Right lung (tissue), 10 donors: ENCODE measurements at places on chromosomes 2 and 18. TPM values are rescaled to one million over a fixed set of nuclear protein-coding genes. Genes with fewer than 3 reads are reported as not detected.

- no peak for DNase-seq
Measured at GRCh38 chr2:82652117-82652516, 1807.0 kb downstream of the SUCLG1 start.

GRCh38 chr2:1787755-1788477, 43.6 kb upstream of the PXDN start:
- no peak for DNase-seq

- DNase-seq = no peak
Measured at GRCh38 chr18:32328379-32328778, 138.5 kb downstream of the MEP1B start.

DNA sequence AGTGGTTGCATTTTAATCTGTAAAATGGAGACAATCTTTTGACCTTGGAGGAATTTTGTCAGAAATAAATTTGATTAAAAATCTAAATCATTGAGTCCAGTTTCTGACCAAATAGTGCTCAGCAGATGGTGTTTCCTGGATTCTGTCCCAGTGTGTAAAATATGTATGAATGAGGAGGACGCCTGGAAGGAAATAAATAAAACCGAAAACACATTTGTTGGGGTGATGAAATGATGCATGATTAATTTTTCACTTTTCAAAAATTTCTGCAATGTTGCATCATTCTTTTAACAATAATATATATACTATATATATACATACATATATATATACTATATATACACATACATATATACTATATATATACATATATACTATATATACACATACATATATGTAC, 261.1 kb upstream of the TRIB2 start:
- no peak for DNase-seq

GRCh38 chr2:66930339-66931220, 466.6 kb upstream of the ETAA1 start:
- no peak for DNase-seq

GRCh38 chr2:216564611-216565010, 66.0 kb downstream of the RPL37A start:
- DNase-seq = no peak

GRCh38 chr2:124112966-124113365, 87.9 kb downstream of the CNTNAP5 start:
- no peak for DNase-seq

The FBLN7 gene
- polyA plus RNA-seq = 15.1 TPM

The DTYMK gene
- 46.0 TPM for polyA plus RNA-seq

The TIGD1 gene
- polyA plus RNA-seq = 12.8 TPM

The AGXT gene
- 0.23 TPM for polyA plus RNA-seq

- no peak for DNase-seq
Measured at GRCh38 chr2:23609254-23609653, 224.3 kb downstream of the KLHL29 start.

DNA sequence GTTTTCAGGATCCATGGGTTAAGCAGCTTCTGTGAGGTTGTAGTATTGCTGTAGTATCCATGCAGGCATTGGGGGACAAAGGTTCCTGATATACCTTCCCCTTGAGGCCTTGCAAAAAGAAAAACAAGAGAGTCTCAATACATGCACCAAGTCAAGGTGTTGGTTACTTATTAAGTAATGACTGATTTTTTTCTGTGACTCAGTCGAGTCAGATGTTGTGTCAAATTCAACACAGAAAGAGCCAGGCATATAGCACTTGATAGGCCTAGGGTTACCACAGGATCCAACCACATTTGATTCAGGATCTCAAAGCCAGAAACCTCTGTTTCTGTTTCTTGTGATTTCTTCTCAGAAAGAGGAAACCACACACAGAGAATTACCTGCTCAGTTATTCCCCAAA, 24.9 kb upstream of the CD8A start:
- no peak for DNase-seq

DNA sequence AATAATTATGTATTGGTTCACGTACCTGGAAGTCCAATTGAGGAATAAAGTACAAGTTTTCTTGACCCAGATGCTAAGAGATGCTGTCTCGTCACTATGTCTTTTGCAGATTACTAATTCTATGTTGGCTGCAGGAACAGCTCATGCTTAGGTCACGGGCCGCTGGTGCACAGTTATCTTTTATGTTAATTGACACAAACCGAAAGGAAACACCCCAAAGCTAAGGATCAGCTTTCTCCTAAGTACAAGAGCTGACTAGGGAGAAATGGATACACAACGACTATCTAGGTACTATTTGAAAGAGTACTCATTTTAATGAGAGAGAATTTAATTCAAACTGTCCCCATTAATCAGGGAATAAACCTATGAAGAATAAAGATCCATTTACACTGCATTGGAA, 217.7 kb upstream of the SLC35G4 start:
- DNase-seq = no peak

The ZNF521 gene
- polyA plus RNA-seq = 56.8 TPM

The CIB4 gene
- polyA plus RNA-seq = 0.83 TPM

The FOXD4L1 gene
- 0.13 TPM for polyA plus RNA-seq

DNA sequence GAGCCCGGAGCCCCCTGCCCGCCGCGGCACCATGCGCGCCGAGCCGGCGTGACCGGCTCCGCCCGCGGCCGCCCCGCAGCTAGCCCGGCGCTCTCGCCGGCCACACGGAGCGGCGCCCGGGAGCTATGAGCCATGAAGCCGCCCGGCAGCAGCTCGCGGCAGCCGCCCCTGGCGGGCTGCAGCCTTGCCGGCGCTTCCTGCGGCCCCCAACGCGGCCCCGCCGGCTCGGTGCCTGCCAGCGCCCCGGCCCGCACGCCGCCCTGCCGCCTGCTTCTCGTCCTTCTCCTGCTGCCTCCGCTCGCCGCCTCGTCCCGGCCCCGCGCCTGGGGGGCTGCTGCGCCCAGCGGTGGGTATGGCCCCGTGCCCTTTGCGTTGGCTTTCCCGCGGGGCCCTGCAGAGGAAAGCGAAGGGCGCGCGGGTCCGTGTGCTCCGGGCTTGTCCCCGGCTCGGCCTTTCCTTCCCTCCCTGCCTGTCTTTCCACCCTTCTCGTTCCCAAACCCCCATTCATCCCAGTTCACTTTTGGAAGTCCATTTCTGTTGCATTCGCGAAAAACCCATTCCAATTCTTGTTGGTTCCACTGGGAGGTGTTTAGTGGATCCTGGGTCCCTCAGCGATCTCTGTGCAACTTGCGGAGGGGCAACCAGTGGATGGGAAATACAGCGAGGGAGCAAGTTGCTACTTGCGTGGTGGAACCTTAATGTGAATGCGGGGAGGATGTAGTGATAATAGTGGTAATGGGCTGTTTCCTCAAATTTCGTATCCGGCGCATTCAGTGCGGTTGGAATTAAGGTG, 599 bp downstream of the ADAM23 start:
- peak; percentile 33 for DNase-seq

The IL37 gene
- polyA plus RNA-seq = 0.65 TPM

GRCh38 chr2:19873014-19873413, 28.8 kb downstream of the TTC32 start:
- DNase-seq = no peak

DNA sequence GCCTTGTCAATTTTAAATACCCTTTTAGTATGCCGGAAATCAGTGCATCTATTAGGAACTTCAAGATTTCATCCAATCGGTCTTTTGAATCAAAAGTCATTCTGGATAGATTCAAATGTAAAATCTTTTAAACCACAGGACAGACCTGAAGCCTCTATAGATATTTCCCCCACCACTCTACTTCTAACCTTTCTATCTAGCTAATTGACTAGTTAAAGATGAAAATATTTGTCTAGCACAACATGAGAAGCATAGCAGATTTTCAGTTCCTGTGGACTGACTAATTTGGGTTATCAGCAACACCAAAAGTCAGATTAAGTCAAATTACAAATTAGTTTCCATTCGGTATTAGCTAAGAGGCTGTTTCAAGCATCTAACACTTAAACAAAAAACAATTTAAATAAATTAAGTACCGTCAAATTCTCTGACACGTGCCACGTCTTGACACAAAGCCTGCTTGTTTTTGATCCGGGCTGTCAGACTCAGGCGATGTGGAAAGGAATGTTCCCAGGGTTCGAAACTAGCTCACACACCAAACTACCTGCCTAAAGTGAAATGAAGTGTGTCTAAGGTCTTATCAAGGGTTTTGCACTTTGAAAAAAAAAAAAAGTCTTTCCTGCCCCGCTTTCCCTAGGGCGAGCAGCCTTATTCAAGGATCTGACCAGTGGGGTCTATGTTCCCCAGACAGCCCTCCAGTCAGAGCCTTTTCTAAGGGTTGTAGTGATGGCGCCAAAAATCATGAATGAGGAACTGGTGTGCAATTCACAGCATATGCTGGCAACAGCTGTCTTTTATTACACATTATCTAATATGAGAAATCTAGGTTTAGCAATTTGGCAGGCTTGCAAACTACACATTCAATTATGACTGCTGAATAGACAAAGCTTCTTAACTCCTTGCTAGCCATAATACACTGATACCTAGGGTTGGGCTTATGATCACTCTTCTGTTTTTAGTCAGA, 4.7 kb downstream of the CYTIP start:
- no peak for DNase-seq

DNA sequence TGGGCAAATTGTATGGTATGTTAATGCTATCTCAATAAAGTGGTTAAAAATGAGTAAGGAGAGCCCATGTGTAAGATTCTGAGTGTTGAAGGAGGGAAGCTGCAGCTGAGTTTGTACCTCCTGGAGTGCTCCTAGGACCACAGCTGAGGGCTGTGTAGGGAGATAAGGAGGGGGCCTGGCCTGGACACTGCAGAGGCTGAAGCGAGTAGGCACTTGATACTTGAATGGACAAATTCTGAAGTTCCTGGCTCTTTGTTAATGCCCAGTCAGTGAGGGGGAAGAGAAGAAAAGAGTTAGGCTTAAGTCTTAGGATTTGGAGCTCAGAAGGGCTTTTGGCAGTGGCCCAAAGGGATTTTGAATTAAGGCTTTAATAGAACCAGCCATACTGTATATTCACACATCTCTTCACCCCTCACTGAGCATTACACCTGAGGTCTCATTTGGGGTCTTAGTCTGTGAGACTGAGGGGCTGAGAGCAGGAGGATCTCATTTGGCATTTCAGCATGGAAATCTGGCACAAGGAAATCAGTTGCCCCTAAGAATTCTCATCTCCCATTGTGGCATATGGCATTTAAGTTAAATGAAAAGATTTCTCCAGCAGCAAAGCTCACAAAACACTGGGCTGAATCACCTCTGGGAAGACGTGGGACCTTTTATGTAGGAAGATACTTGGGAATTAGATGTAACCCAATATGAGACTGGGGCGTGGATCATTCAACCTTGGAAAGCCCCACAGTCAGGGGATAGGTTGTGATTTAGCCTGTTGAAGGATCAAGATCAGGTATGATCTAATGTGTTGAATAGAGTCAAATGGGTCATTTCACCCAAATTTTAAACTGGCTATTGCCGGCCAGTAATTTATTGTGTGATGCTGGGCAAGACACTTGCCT, 46.8 kb downstream of the LIPG start:
- no peak for DNase-seq

The RND3 gene
- 117 TPM for polyA plus RNA-seq

DNA sequence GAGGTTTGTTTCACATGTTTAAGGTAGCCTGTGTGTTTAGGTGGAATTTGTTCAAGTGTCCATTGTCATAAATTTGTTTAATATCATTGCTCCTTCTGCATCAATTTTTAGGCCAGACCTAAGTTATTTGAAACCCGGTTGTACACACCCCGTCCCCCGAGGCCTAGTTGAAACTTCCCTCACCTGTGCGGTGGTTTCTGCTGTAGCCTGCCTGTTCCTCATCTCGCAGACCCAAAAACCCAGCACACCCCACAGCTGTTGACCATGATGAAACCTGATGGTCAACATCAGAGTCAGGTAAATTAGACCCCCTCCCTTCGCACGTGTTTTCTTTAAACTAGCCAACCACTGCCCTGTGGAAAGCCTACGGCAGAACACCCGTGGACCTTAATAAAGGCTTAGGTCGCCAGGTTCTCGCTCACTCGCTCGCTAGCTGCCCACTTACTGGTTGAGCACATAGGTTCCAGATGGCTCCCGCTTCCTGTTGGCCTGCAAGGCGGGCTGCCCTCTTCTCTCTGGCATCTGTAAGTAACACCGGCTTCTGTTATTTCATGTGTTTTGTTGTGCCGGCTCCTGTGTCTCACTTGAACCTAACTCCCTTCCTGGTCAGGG, 64.4 kb downstream of the EML6 start:
- DNase-seq = no peak

DNA sequence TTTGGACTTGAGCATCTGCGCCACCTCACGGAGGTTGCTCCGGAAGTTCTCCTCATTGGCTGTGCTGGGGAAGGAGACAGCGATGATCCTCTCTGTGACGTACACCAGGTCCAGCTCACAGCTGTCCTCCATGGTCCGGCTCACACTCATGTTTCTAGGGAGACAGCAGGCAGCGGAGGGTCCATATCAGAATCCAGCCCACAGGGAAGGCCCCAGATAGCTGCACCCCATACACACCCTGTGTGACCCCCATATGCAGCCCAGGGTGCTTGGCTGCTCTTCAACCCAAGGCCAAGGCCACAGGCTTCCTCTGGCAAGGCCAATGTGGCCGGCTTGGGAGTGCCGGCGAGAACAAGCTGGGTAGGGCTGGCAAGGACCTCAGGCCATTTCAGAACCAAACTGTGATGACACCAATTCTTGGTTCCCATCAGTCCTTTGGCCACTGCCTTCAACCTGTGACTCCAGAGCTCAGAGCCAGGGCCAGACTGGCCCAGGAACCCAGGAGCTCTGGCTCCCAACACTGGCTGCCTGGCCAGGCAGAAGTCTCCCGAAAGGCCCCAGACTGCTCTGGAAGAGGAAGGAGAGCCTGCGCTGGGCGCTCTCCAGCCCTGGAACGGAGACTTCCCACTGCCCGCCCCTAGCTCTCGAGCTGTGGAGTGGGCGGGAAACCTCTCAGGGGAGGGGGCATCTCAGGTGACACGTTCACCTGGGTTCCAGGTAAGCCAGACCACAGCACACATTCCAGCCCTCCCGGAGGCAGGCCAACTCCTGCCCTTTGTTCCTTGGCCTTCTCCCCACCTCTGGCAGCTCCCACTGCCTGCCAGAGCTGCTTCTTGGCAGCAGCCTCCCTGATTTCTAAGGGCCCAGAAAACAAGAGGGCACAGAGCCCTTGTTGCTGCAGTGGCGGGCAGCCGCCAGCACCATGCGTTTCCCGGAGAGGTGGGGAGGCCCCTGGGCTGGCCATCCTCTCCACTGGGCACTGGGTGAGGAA, 104.7 kb downstream of the TNS1 start:
- no peak for DNase-seq

DNA sequence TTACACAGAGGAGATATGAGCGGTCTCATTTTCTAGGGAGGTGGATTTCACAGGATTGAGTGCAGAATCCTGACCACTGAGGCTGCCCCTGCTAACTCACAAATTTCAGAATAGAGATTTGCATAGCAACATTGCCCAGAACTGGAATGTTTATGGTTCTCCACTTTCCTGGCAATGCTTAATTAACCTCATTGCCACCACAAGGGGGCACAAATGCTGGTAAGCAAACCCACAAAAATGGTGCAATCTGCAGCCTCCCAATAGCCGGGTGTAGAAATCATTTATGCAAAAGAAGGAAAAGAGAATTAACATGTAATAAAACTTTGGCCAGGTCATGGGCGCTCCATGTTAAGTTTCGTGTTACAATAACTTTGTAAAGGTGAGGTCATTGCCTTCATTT, 112.4 kb downstream of the CYRIA start:
- DNase-seq = peak; percentile 8

- no peak for DNase-seq
Measured at GRCh38 chr2:133884739-133885381, 316.6 kb upstream of the NCKAP5 start.

The CSRNP3 gene
- 8.5 TPM for polyA plus RNA-seq
